ENCODE measurements at places on chromosomes 5 and 9.

GRCh38 chr9:115378241-115378640, 260.3 kb upstream of the TNC start:
- peak; percentile 45 for DNase-seq

DNA sequence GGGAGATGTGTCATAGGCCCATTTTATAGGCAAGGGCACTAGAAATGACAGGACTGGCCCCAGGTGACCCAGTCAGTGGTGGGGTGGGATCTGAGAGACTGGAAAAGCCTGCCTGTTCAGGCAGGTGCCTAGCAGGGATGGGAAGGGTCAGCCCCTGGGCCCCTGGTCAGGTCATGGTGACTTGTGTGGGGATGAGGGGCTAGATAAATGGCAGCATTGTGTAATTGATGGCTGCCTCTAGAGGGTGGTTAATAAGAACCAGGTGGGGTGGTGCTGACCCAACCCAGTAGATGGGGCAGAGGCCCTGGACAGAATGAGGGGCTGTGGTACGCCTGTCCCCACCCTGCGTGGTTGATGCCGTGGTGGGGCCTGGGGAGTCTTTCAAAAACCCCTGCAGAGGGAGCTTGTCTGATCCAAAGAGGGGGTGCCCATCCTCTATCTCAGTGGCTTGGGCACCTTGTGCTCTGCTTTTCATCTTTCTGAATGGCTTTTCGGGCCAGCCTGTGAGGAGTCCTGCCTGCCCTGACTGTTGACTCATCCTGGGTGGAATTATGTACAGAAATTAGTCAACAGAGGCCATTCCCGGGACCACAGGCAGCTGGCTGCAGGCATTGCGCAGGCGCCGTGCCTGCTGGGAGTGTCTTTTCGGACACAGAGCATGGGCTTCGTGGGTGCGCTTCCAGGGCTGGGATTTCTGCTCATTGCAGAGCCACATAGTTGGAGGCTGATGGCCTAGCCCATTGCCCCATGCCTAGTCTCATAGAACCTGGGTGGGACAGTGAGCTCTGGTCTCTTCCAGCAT, 93.6 kb upstream of the PITX1 start:
- DNase-seq, result peak; percentile 51

- DNase-seq, result no peak
Measured at GRCh38 chr5:1752881-1753280, 46.8 kb downstream of the MRPL36 start.

- DNase-seq, result no peak
Measured at GRCh38 chr5:152593388-152593787, 188.3 kb upstream of the NMUR2 start.

DNA sequence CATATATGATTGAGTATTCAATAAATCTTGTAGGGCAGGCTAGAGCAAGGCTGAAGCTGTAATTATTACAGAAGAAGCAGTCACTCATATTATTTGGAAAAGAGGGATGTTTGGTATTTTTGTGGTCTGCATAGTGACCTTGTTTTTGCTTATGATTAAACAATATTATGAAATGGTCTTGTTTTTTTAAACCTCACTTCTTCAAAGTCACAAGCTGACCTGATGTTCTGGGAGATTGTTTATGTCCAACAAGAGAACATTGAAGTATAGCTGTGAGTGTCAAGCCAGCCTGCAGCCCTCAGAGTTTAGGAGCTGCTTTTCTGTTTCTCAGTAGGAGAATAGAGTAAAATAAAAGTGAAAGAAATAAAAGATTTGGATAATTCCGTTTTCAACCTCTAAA, 342.2 kb downstream of the LRRC70 start:
- DNase-seq, result no peak

Data from fibroblast of skin of right biceps (primary cell).